ENCODE measurements at places on chromosomes 7 and 10. TPM values are rescaled to one million over a fixed set of nuclear protein-coding genes. Genes with fewer than 3 reads are reported as not detected.

- no peak overlapping the region for H3K27ac ChIP-seq
- DNase-seq, result no peak
- no peaks in the 10 kb centered on the region for H3K36me3 ChIP-seq
- no peaks in the 10 kb centered on the region for H3K27me3 ChIP-seq
- H3K4me3 ChIP-seq, result no peak overlapping the region
These were observed 350.5 kb upstream of the NPSR1 start for GRCh38 chr7:34307540-34307939.

- no peaks in the 10 kb centered on the region for H3K4me1 ChIP-seq
- H3K27me3 ChIP-seq, result no peaks in the 10 kb centered on the region
- H3K27ac ChIP-seq, result no peak overlapping the region
- DNase-seq, result no peak
- H3K4me3 ChIP-seq, result no peak overlapping the region
These were observed 315.3 kb downstream of the FGFR2 start for GRCh38 chr10:121282797-121283515.

- no peaks in the 10 kb centered on the region for H3K27me3 ChIP-seq
- DNase-seq, result no peak
- H3K4me1 ChIP-seq, result no peaks in the 10 kb centered on the region
- no peak overlapping the region for H3K4me3 ChIP-seq
- H3K27ac ChIP-seq, result no peak overlapping the region
These were observed 117.3 kb downstream of the FANK1 start for GRCh38 chr10:126013489-126014281.

DNA sequence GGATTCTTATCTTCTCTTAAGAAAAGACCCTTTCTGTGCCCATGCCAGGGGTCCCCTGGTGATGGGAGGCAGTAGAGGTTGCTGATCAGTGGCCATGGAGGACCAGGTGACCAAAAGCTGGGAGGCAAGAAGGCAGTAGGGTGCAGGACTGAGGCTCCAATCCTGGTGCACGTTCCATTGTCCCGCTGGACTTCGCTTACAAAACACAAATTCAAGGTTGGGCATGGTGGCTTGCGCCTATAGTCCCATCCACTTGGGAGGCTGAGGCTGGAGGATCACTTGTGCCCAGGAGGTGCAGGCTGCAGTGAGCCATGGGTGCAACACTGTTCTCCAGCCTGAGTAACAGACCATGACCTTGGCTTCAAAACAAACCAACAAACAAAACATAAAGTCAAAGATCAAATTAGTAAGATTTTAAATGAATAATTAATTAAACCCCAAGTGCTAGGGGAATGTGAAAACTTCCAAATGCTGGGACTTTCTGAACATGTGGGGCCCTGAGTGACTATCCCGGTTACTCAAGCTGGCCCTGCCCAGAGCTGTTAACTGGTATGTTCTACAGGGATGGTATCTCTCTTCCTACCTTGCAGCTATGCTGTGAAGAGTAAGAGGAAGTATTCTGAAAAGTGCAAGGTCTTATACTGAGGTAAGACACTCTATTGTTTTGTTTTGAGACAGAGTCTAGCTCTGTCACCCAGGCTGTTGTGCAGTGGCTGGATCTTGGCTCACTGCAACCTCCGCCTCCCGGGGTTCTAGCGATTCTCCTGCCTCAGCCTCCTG, 97.6 kb downstream of the LYZL2 start:
- no peak overlapping the region for H3K4me3 ChIP-seq
- no peak for DNase-seq
- no peaks in the 10 kb centered on the region for H3K27me3 ChIP-seq

DNA sequence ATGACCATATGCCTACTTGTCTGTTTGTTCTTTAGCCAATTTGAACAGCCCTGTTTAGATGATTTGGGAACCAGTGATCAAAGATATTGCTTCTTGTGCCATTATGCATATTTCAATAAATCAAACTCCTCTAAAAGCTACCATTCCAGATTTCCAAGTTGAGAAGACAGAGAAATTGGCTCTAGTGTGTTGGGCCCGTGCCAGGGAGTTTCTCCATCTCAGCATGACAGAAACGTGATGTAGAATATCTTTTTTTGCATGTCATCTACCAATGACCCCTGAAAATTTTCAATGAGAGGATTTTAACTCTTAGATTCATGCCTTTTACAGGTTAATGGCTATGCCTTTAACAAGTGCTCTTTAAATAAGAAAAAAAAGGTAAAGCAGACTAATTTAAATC, 50.7 kb upstream of the CABCOCO1 start:
- DNase-seq, result no peak
- no peaks in the 10 kb centered on the region for H3K4me1 ChIP-seq
- H3K27ac ChIP-seq, result no peak overlapping the region
- no peaks in the 10 kb centered on the region for H3K36me3 ChIP-seq
- H3K4me3 ChIP-seq, result no peak overlapping the region
- H3K27me3 ChIP-seq, result no peaks in the 10 kb centered on the region

DNA sequence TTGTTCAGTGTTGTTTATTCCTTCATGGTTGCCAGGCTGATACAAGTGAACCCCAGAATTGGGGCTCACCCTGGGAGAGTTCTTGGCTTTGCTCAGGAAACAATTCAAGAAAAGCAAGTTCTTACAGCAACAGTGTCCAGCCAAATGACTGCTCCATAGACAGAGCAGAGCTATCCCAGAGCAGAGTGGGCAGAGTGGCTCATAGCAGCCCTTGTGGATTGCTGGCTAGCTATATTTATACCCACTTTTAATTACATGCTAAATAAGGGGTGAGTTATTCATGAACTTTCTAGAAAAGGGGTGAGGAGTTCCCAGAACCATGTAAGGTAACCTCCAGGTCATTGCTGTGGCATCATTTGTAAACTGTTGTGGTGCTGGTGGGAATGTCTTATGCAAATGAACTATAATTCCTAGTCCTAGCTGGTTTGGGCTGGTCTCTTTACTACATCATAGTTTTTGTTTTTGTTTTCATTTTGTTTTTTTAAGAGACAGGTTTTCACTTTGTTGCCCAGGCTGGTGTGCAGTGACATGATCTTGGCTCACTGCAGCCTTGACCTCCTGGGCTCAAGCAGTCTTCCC, 59.9 kb upstream of the HBP1 start:
- H3K36me3 ChIP-seq, result no peaks in the 10 kb centered on the region
- H3K27ac ChIP-seq, result no peak overlapping the region
- no peak overlapping the region for H3K4me3 ChIP-seq

DNA sequence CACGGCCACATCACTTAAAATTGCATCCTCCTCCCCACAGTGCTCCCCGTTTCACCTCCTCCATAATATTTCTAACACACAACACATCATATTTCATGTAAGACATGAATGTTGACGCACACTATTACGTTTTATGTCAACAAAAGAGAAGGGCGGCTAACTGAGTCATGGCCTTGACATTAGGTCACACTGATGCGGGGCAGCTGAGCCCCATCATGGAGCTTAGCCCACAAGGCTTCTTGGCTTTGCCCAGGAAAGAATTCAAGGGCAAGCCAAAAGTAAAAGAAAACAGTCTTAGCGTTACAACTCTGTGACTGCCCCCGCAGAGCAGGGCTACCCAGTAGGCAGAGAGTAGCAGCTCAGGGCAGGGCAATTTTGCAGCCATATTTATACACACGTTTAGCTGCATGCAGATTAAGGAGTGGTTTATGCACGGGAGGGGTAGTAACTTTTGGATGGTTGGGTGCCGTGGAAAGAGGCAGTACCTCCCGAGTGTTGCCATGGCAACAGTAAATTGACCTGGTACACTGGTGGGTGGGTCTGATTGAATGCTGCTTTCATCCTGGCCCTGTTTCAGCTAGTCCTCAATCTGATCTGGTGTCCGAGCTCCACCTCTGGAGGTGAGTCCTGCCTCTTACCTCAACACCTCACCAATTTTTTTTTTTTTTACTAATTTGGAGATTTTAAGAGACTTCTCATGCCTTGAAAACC, 156.2 kb upstream of the FRMD4A start:
- no peak overlapping the region for H3K4me3 ChIP-seq
- H3K27me3 ChIP-seq, result no peaks in the 10 kb centered on the region
- H3K36me3 ChIP-seq, result no peaks in the 10 kb centered on the region
- no peak for DNase-seq
- H3K4me1 ChIP-seq, result peaks cover 22% of the 10 kb centered on the region

GRCh38 chr10:12484941-12485805, 135.8 kb downstream of the CAMK1D start:
- no peak overlapping the region for H3K4me3 ChIP-seq
- peaks cover 19% of the 10 kb centered on the region for H3K4me1 ChIP-seq
- no peak overlapping the region for H3K27ac ChIP-seq

Gene PNLIPRP3
- not detected for total RNA-seq

Gene NSUN5
- 12.1 TPM for total RNA-seq

Gene WNT8B
- not detected for total RNA-seq

Gene MEOX2
- total RNA-seq, result not detected

Gene C10orf105
- total RNA-seq, result not detected

Measured in stomach (tissue), 19 donors.